ENCODE measurements at places on chromosomes 4 and X.

GRCh38 chr4:121688701-121689100, 8.1 kb downstream of the ANXA5 start:
- no peak for DNase-seq

DNA sequence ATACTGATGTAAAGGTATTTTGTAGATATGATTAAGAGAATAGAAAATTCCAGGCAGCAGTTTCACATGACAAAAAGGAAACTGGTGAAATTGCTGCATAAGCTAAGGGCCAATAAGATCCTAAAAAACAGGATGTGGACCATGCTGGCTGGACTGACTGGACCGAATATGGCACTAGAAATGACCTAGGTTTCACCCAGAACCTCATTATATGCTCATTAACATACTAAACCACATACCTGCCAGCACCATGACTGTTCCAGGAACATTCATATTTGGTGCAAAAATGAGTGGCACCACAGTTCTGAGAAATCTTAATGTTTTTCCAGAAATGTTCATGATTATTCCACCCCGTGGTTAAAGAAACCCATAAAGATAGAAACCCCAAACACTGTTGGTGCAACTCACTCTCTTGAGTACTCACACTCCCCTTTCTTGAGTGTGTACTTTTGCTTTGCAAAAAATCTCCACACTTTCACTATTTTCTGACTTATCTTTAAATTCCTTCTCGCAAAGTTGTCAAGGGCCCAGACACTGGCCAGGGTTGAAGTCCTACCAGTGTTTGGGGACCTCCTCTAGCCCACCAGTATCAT, 74.0 kb downstream of the FANCB start:
- DNase-seq: no peak

GRCh38 chr4:22635692-22636091, 57.0 kb upstream of the GBA3 start:
- DNase-seq: no peak

DNA sequence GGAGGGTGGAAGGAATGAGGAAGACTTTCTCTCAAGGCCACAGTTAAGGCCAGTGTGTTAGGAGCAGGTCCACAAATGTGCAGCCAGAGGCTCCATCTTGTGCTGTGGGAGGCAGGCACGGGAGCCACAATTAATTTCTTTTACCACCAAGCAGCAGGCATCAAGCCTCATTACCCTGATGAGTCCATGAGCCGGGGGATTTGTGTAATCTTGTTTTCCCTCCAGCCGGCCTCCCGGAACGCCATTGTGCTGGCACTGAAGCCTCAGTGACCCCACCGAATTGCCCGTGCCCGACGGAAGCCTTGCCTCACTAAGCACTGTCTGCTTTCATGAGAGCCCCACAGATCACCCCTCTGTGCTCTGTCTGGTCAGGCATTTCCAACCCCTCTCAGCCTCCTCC, 154.7 kb upstream of the STX18 start:
- DNase-seq: no peak

GRCh38 chrX:149950681-149951080, 12.4 kb upstream of the EOLA2 start:
- peak; percentile 21 for DNase-seq

- no peak for DNase-seq
Observed at GRCh38 chr4:164937576-164938270, 39.7 kb downstream of the TRIM61 start.

- DNase-seq: no peak
Observed at GRCh38 chr4:182826391-182826790, 90.8 kb downstream of the DCTD start.

GRCh38 chr4:110540982-110541451, 65.1 kb downstream of the ENPEP start:
- no peak for DNase-seq

GRCh38 chr4:13856387-13856786, 228.9 kb upstream of the BOD1L1 start:
- DNase-seq: no peak

- no peak for DNase-seq
Observed at GRCh38 chr4:68907245-68907644, 44.4 kb downstream of the UGT2A3 start.

GRCh38 chr4:188934320-188934962, 795.2 kb downstream of the TRIML1 start:
- DNase-seq: no peak

GRCh38 chrX:34956916-34957315, 14.3 kb downstream of the FAM47B start:
- no peak for DNase-seq

DNA sequence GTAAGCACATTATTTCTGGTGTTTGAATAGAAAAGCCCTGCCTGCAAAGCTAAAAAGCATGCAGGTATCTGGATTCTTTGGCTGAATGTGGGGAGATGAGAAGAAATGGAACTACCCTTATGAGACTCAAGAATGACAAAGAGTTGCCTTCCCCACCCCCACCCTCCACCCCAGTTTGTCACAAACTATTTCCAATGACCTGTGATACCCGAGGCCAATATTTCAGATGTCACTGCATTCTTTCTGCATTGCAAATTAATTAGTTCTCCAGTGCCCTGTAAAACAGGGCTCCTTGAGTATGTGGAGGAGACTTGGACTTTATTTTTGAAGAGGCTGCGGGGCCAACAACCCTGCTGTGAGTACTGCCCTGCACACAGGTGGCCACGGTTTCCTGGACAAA, 116.4 kb downstream of the ZNF827 start:
- no peak for DNase-seq

DNA sequence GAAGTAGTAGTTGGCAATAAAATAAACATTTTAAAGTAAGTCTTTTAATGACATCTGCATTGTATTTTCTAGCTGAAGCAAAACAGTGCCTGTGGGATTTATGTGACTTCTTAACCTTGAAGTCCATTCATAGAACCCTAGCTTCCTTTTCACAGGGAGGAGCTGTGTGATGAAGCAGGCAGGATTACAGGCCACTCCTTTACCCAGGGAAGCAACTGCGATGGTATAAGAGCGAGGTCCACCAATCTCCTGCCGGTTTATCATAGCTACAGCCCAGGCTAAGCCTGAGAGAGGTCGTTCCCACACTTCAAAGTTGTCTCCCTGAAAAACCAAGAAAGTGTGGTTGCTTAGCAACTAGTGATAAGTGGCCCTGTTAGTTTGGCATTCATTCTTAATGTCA, 7.0 kb downstream of the RPL36A start:
- no peak for DNase-seq

GRCh38 chr4:53196882-53197771, 168.7 kb downstream of the SCFD2 start:
- peak; percentile 11 for DNase-seq

Measured in stimulated activated CD4-positive, alpha-beta T cell treated with anti-CD3 and anti-CD28 coated beads, Interleukin-12 subunit alpha, Interleukin-12 subunit beta, amount 100 ng/mL, for 48 hours (primary cell).